ENCODE measurements at places on chromosomes 16 and 17.

- peaks cover 3% of the 10 kb centered on the region for H3K27me3 ChIP-seq
- H3K27ac ChIP-seq: no peak overlapping the region
- peaks cover 36% of the 10 kb centered on the region for H3K4me1 ChIP-seq
- peaks cover 1% of the 10 kb centered on the region for H3K36me3 ChIP-seq
Observed at GRCh38 chr16:50261707-50262235, 4.6 kb upstream of the ADCY7 start.

GRCh38 chr16:28062261-28062846 lies 1.2 kb downstream of the GSG1L start:
- DNase-seq: no peak
- peaks cover 4% of the 10 kb centered on the region for H3K4me1 ChIP-seq
- no peaks in the 10 kb centered on the region for H3K36me3 ChIP-seq
- no peak overlapping the region for H3K4me3 ChIP-seq
- H3K27ac ChIP-seq: no peak overlapping the region

- no peak overlapping the region for H3K27ac ChIP-seq
- DNase-seq: peak; percentile 59
- H3K36me3 ChIP-seq: no peaks in the 10 kb centered on the region
- H3K4me3 ChIP-seq: peak overlapping the region; percentile 58
- peaks cover 23% of the 10 kb centered on the region for H3K4me1 ChIP-seq
Observed at GRCh38 chr17:50558941-50559614, 1.4 kb upstream of the CACNA1G start.

DNA sequence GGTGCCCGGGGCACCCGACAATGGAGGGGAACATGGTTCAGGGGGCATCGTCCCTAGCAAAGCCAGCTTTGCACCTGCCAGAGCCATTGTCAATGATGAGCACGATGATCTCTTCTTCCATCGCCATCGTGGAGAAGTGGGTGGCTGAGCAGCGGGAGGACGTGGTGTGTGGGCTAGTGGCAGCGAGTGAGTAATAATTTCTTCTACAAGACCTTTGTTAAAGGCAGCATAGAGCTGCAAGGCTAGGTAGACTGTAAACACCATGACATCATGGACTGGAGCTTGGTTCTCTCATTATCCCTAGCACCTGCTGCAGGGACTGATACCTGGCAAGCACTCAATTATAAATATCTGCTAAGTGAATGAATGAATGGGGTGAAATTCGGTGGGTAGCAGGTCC lies 6.7 kb upstream of the HEATR3 start:
- H3K4me3 ChIP-seq: no peak overlapping the region
- no peak for DNase-seq

- H3K4me1 ChIP-seq: peaks cover 89% of the 10 kb centered on the region
- no peaks in the 10 kb centered on the region for H3K27me3 ChIP-seq
- H3K36me3 ChIP-seq: no peaks in the 10 kb centered on the region
- no peak overlapping the region for H3K27ac ChIP-seq
Observed at GRCh38 chr17:48835971-48836370, 5.1 kb downstream of the CALCOCO2 start.
